ENCODE measurements at places on chromosomes 5 and 9.

- DNase-seq = no peak
These were observed 22.0 kb downstream of the HSD17B3 start for GRCh38 chr9:96279932-96280331.

DNA sequence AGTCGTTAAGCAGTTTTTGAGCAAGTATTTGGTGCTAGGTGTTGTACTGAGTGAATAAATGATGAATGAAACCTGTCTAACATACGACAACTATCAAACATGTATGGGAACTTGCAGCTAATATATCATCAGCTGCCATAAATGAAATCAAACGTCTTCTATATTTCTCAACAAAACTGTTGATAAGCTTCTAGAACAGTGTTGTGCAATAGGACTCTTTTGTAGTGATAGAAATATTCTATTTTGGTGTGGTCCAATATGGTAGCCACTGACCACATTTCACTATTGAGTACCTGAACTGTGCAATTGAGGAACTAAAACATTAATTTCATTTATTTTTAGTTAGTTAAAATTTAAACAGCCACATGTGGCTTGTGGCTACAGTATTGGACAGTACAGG, 16.3 kb upstream of the FYB1 start:
- no peak for DNase-seq

- DNase-seq = no peak
These were observed 53.3 kb downstream of the UGCG start for GRCh38 chr9:111949919-111950318.

DNA sequence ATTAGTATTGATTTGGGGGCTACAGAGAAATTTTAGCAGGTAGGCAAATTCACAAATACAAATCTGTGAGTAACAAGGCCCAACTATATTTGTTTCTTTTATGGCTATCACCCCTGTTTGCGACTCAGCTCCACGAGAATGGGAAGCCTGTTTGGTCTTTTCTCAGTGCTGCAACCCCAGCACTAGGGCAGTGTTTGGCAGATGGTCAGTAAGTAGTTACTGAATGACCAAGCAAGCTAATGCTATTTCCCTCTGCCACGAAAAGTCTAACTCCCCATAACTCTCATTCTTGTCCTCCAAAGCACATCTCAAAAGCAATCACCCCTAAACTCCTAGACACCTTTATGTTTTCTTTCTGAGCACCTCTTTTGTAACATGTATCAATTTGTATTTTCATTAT, 245.6 kb downstream of the DNAH5 start:
- DNase-seq = no peak

- no peak for DNase-seq
These were observed at the start of gene PLCXD3 for GRCh38 chr5:41510176-41510831. Gene PLCXD3 (minus strand): TSS chr5:41510601. CDS start chr5:41510526, 75 bp downstream.

DNA sequence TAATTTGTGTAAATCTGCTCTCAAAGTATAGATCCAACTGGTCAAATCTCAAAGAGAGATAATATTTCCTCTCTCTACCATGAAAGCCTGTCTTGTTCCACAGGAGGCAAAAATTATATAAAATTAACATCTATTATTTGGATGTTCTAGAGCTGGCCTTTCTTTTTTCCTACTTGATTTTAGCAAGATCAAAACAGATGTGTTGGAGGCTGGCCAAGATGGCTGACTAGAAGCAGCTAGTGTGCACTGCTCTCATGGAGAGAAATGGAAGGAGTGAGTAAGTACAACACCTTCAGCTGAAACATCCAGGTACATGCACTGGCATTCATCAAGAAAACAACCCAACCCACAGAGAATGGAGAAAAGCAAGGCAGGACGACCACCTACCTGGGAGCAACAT, 298.6 kb upstream of the SLC24A2 start:
- DNase-seq = no peak

- no peak for DNase-seq
These were observed 95.9 kb downstream of the FBXL7 start for GRCh38 chr5:15595929-15596328.

DNA sequence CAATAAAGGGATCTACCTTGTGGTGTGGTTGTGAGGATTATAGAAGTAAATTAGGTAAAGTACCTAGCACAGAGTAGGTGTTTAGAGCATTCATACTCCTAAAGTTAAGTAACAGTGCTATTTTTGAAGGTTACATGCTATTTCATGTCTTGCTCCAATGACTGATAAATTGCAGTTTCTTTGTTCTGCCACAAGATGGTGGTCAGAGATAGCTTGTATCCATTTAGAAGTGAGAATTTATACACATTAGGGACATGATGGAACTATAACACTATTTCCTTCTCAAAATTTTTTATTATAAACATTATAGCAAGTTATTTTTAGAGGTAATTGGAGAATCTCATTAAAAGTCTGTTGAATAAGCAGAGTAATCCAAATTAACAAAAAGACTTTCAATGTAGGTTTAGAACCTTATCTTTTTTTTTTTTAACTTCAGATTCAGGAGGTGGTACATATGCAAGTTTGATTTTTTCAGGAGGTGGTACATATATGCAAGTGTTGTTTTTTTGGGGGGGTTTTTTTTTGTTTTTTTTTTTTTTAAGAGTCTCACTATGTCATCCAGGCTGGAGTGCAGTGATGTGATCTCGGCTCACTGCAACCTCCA, 17.1 kb downstream of the MTREX start:
- DNase-seq = peak; percentile 32

- peak; percentile 83 for DNase-seq
These were observed 1.2 kb downstream of the ST8SIA4 start for GRCh38 chr5:100901821-100902341.

DNA sequence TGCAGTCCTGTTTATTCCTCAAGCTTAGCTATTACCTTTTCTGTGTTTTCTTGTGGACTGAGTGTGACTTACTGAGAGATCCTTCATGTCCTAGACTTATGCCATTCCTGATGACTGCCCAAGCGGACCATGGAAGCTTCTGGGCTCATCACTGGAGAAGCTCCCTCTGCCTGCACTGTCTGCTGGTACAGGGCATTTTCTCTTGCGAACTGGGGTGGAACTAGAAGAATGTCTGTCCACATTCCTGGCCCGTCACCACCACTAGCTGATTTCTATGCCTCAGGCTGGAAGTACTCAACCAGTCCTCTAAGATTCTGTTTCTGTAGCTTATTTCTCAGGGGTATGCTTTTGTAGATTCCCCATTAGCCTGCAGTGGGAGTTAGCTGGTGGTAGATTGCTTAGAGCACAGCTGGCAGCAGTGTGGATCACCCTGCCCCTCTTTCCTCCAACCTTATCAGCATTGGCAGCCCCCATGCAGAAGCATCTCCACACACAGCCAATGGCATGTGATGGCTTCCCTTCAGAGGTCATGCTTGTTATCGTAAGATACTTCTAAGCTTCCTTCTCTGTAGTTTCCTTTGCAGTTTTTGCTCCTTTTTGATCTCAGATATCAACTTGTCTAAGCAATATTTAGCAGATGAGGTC, 12.4 kb downstream of the SLC36A1 start:
- DNase-seq = no peak

DNA sequence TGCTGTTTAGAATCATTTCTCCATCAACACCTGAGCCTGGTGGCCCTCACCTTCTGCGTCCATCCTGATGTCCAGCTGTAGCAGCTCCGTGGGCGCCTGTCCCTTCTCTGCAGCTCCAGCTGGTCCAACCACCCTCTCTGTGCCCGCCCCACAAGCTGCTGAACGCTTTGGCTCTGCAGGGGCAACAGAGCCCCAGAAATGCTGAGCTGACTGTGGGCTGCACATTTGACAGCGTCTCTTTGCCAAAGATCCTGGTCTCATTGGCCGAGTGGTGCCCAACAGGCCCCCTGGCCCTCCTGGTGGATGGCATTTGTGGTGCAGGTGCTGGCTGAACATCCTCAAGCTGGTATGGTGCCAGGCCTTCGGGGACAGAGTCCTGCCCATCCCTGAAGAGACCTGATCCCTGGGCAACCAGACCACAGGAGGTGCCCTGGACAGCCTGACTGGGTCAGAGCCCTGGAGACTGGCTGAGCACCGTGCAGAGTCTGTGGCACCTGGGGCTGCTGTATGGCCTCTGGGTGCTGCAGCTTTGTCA, 25.3 kb upstream of the CEP72 start:
- DNase-seq = no peak

GRCh38 chr9:83959061-83959460, 21.0 kb downstream of the HNRNPK start:
- DNase-seq = no peak

DNA sequence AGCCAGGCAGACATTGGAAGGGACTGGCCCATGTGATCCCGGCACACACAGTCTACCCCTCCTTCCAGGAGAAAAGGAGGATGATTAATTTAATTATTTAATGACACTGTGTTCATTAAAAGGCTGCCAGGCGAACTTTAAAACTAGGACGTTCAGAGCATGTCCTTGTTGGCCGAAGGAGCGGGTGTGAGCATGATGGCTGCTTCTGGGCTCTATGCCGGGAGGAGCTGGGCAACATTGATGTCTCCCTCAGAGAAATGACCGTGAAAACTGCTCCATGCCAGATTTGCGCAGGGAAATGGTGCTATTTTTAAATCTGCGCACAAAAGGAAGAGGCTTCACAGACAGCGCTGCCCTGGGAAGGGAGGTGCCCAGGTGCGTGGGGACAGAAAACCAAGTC, 284.9 kb upstream of the IRX4 start:
- DNase-seq = no peak

DNA sequence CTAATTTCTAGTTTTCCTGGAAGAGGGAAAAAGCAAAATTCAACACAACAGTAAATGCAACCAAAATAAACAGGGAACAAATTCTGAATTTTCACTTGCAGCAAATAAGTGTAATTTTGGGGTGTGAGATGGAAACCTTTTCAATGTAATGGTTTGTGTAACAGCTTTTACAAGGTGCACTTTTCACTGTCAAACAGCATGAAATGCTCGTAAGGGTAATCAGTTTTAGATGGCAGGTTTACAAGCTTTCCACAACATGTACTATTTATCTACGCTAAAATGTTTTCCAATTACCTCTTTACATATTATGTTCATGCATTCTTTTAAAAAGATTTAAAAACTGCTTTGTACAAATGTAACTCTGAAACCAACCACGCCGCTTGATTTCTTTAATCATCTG, 115.3 kb downstream of the RFX3 start:
- no peak for DNase-seq

DNA sequence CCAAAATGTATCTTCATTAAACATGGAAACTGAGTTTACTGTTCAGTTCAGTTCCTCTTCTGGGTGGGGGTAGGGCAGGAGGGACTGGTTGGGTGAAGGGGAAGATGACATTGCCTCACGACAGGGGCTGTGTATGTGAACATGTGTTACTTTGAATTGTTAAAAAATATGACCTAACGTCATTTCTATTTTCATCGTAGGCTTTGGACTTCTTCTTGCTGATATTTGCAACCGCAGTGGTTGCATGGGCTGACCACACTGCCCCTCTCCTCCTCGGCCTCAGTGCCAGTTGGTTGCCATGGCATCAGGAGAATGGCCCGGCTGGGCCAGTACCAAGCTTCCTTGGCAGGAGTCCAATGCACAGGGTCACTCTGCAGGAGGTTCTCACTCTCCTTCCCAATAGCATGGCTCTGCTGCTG, 41.5 kb downstream of the HACD4 start:
- no peak for DNase-seq

- DNase-seq = no peak
These were observed 23.1 kb upstream of the NSMF start for GRCh38 chr9:137482094-137482781.

- no peak for DNase-seq
These were observed 55.6 kb downstream of the CAMSAP1 start for GRCh38 chr9:135851748-135852147.

GRCh38 chr5:141513627-141514329, 24.9 kb downstream of the PCDHGC5 start:
- DNase-seq = no peak

GRCh38 chr9:129095908-129096307, 14.7 kb downstream of the CRAT start:
- DNase-seq = no peak

DNA sequence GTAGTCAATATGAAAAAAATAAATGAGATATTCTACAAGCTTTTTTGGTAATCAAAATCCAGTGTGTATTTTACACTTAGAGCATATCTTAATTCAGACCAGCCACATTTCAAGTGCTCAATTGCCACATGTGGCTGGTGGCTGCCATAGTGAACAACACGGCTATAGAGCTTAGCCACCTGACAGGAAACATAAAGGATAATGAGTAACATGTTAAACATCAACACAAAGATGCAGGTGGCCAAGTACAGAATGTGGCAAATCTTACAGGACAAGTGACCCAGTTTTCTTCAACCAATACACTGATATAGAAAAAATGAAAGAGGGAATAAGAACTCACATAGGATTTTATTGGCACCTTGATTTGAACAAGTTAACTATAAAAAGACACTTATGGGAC, 61.4 kb downstream of the KIF24 start:
- DNase-seq = no peak

DNA sequence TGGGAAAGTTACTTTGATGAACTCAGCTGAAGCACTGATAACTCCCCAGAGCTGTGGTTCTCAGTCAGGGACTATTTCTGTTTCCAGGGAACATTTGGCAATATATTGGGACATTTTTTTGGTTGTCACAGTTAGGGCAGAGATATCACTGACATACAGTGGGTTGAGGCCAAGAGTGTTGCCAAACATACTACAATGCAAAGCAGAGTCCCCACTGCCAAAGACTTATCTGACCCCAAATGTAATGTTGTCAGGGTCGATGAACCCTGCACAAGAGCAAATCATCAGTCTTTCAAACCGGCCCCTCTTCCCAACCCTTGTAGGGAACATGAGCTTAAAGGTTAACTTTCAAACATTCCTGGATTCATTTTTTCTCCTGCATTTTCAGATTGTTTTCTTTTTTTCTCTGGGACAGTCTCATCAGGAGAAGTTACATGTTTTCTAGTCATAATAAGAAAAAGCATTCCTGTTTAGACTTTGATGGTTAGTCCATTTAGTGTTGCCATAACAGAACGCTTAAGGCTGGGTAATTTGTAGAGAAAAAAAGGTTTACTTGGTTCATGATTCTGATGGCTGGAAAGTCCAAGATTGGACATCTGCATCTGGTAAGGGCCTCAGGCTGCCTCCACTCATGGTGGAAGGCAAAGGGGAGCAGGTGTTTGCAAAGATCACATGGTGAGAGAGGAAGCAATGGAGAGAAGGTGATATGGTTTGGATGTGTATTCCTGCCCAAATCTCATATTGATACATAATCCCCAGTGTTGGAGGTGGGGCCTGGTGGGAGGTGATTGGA, 18.8 kb upstream of the SUB1 start:
- DNase-seq = no peak

DNA sequence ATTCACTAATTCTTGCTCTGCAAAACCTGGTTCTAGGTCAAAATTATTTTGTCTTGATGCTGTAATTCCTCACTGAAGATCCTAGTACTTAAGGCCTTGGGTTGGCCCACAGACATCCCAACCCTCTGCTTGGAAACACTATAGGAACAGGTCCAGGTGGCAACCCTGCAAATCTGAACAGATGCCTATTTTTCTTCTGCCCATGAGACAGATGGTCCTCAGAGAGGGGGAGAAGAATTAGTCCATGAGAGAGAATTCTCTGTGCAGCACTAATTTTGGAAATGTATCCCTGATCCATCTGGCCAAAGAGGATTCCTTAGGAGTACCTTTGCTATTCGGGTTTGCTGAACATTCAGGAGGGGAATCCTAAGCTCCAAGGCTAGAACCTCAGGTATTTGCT, 156.3 kb downstream of the ELAVL2 start:
- no peak for DNase-seq
